AG09309 (cell line): ENCODE measurements at places on chromosomes 12 and 14.

DNA sequence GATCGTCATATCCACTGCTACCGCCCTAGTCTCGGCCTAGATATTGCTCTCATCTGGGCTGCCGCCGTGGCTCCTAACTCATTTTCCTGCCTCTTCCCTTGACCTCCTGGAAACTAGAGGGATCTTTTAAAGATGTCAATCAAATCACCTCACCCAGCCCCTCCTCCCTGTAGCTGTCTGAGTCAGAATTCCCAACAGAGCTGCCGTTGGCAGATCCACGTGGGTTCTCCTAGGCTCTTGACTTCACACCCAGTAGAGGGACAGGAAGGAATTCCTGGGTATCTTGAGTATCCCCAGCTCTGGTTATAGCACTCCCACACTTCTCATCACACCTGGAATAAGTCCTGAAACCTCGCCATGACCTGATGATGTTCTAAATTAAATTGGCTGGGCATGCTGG lies 11.9 kb downstream of the TGFB3 start:
- no peak for DNase-seq

GRCh38 chr14:24135584-24135833 lies 485 bp upstream of the PSME1 start:
- no peak for DNase-seq

DNA sequence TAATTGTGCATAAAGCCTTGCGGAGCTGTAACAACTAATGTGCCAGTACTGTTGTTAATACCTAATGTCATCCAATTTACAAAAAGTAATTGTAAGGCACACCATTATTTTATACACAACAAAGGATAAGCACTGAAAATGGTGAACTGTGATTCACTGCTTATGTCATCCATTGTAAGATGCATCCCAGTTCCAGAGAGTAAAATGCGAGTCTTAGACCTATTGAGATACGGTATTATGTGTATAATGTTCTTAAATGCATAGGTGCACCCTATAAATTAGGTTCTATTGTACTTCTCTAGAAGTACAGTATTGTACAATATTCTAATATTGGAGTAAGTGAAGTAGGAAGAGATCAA lies 406 bp downstream of the PARP2 start:
- DNase-seq = no peak

- no peak for DNase-seq
These were observed 22.6 kb downstream of the BCL11B start for GRCh38 chr14:99249389-99249788.

DNA sequence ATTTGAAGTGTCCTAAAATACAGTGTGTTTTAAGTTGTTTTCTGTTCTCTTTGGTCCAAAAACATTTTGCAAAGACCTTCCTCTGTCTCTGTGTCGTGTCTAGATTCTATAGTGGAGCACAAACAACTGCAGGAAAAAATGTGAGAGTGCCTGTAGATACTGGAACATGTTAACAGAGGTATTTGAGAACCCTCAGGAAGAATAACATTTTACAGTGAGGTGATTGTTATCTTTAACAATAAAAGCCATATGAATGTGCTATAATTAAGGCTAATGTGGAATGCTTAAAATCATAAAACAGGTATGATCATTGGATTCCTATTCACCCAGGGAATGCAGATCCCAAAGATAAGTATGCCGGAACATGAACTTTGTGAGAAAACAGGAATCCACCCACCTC lies 98.0 kb downstream of the SAMD4A start:
- DNase-seq = no peak

GRCh38 chr12:131829356-131829747 lies 1.2 kb downstream of the MMP17 start:
- no peak for DNase-seq

GRCh38 chr12:106288494-106289195 lies 13.9 kb upstream of the TCP11L2 start:
- peak; percentile 95 for DNase-seq

GRCh38 chr12:122235741-122236140 lies 9.9 kb upstream of the DIABLO start:
- DNase-seq = no peak

DNA sequence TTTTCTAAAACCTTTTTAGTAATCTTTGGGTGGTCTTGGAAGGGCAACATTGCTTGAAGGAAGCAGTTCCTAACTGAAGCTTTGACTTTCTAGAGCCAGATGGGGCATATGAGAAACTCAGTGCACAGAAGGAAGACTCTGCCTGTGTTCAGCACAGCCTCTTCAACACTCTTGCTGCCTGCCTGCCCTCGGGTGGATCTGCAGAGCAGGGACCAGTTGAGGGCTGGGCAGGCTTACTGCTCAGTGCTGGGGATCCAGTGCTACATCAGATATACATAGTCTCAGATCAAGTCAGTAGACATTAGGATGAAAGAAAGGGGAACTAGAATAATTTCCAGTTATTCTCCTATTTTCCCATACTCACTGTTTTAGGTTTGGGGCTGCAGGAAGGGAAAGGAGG lies 29.5 kb upstream of the TMX1 start:
- DNase-seq = no peak

DNA sequence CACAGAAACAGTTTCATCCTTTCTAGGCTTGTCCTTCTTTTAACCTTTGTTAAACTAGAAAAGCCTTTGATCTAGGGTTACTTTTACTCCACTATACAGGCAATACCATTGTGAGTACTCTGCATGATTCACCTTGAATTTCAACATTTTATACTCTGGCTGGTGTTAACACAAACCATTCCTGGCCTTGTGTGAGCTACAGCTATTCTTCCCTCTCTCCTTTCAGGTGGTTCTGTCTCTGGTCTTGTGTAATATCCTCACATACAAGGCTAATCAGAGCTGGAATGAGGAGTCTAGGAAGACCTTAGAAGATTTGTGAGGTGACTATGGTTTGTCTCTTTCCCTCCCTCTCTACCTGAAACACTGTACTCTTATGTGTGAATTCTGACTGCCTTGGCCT lies 837.4 kb upstream of the USP15 start:
- DNase-seq = no peak

DNA sequence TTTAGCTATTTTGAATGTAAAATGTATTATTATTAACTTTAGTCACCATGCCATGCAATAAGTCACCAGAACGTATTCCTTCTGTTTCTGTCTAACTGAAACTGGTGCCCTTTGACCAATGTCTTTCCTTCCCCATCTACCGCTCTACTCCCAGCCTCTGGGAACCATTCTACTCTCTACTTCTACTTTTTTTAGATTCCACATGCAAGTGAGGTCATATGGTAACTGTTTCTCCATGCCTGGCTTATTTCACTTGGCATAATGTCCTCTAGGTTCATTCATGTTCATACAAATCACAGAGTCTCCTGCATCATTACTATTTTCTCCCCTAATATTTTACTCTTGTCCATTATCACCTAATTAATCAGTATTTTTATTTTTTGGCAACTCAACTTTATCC lies 160.1 kb downstream of the TMX1 start:
- no peak for DNase-seq

DNA sequence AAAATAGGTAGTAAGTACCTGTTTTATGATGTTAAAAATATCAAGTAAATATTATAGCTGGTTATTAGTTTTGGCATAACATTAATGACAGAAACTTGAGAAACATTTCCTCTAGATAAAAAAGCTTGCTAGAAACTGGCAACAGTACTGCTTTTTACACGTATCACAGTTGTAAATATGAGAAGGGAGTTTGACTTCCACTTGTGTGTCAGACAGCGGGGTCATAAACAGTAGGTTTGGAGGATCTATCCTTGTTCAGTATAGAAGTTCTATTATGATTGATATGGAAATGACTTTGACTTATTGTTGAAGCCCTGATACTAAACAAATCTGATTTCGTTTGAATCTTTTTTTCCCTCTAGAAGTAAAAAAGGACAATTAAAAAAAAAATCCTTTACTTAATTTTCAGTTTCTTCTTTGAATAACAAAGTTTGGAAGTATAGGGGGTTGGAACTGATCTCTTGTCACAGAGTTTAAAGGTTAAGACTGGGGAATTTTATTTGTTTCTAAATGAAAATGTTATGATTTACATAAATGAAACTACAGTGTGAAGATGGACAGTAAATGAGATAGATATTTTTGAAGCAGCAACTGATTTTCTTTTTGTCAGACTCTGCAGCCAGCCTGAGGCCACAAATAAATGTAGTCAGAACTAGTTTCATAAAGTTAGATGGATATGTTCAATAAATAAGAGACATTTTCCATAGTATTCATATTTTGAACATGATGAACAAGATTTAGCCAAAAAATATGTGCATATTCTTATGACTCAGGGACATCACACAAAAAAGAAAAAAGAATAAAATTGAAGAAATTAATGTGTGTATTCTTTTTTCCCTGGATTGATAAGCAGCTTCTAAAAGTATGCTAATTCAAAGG lies 50.1 kb downstream of the WNK1 start:
- DNase-seq = no peak

GRCh38 chr14:86766469-86766868 lies 1226.5 kb downstream of the GALC start:
- no peak for DNase-seq

GRCh38 chr12:91746976-91747375 lies 398.7 kb downstream of the BTG1 start:
- DNase-seq = no peak

- DNase-seq = no peak
These were observed 64.4 kb downstream of the TTLL5 start for GRCh38 chr14:75725481-75725880.

DNA sequence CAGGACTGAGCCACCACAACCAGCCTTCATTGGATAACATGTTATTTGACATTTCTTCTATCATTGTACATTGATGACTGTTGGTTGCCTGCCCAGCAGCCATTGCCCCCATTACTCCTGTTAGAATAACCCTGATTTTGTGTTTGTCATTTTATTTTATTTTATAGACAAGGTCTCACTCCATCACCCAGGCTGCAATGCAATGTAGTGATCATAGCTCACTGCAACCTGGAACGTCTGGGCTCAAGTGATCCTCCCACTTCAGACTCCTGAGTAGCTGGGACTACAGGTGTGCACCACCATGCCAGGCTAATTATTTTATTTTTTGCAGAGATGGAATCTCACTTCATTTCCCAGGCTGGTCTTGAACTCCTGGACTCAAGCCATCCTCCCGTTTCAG lies 33.2 kb upstream of the LTA4H start:
- no peak for DNase-seq

DNA sequence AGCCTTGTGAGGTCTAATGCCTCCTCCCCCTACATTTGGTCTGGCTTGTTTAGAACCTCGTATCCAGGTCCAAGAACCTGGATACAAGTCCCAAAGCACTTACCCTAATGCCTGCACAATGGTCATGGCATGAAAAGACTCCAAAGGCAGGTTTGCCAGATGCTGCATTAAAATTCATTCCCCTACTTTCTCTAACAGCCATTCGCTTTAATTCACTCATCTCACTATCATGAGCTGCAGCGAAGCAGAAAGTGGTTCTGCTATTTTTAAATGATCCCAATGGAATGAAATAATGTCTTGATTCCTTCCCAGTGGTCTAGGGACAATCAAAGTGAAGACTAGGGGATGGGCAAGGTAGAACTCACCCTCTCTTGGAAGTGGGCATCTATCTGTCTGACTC lies 72.5 kb upstream of the MAX start:
- DNase-seq = no peak
